ENCODE measurements at places on chromosomes 6 and 20.

- no peak for DNase-seq
Observed at GRCh38 chr6:57159127-57159526, 13.0 kb upstream of the BAG2 start.

- no peak for DNase-seq
Observed at GRCh38 chr6:25756382-25757363, 2.1 kb downstream of the SLC17A4 start.

DNA sequence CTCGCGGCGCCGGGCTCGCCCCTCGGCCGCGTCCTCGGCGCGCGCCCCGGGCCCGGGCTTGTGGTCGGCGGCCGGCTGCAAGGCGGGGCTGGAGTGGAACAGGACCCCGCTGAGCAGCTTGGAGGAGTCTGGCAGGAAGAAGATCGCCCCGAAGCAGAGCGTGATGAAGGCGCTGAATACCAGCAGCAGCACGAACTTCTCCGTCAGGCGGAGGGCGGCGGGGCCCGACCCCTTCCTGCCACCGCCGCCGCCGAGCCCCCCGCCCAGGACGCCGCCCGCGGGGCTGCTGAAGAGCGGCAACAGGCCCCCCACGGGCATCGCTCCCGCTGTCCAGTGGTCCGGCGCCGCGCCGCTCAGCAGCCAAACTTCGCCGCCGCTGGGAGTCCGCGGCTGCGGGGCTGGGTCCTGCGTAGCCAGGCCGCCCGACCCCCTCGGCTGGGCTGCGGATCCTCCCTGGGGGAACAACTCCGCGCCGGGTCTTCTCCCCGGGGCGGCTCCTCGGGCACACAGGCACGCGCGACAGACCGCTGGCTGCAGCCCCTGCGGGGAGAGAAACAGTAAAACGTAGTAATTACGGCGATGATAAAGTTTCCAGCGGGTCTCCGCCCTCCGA, 707 bp downstream of the MAN1A1 start:
- DNase-seq = no peak

GRCh38 chr6:43778131-43778855, 8.3 kb downstream of the VEGFA start:
- no peak for DNase-seq

DNA sequence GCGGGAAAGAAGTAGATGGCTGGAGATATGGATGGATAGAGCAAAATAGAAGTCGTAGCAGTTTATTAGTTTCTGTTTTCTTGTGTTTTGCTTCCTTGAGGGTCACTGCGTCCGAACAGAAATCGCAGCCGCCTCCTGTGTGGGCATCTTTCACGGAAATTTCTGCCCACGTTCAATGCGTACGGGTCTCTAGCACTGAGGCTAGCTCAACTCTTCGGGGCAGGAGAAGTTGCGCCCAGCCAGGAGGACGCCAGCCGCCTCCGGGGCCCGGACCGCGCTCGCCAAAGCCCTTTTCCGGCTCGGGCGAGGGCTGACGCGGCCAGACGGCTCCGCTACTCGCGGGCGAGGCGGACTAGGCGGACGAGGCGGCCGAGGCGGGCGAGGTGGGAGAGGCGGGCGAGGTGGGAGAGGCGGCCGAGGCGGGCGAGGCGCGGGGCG, 814 bp downstream of the TFAP2B start:
- no peak for DNase-seq
